ENCODE measurements at places on chromosomes 4 and X.

DNA sequence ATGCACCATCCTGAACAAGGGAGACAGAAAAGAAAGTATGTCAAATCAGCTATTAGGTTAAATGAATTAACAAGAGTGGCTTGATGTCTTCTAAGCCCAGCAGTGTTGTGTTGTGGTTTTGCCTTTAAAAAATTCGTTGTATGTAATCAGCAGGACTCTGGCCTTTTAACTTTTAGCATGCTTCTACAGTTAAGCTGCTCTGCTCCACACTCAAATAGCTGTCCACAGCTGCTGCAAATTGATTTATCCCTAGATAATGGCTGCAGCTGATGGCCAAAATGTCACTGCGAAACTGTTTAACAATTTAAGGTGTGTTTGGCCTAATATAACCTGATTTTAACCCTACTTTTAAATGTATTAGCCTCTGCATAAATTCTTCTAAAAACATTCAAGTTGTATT is 85.8 kb downstream of the CXXC4 start:
- DNase-seq, result no peak

GRCh38 chrX:16836371-16836770 is 33.8 kb downstream of the RBBP7 start:
- no peak for DNase-seq

DNA sequence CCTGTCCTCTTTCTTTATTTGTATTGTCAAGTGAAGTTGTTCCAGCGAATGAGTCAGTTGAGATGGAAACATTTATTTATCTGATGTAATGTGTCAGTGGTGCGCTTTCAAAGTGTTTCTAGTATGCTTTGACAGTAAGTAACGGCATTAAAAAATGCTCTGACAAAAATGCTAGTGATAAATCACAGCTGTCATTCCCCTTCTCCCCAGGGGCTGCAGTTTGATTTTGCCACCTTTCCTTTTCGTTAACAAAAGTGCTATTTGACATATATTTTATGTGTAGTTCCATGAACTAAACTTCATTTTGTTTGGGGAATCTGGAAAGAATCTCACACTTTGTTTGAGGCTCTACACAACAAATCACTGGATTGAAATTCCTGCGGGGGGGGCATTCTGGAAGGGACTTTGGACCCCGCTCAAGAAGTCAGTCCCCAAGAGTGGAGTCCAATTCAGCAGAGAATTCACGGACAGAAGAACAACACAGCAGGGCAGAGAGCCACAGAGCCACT is 7.6 kb upstream of the TBC1D19 start:
- no peak for DNase-seq

DNA sequence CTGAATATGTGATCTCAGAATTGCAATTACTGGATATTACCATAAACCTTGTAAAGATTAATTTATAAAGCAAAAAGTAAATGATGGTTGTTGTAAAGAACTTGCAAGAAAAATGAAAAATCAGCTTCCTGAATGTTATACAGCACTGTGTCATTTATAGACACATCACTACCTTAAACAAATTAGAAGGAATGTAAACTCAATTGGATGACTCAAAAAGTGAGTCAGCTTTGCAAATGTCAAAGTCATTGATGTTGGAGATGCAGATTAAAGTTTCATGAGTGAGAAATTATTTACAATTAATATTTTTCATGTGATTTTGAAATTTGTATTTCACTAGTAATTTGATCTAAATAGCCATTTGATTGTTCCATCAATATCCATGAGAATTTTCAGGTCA is 193.2 kb downstream of the RAPGEF2 start:
- DNase-seq, result no peak

DNA sequence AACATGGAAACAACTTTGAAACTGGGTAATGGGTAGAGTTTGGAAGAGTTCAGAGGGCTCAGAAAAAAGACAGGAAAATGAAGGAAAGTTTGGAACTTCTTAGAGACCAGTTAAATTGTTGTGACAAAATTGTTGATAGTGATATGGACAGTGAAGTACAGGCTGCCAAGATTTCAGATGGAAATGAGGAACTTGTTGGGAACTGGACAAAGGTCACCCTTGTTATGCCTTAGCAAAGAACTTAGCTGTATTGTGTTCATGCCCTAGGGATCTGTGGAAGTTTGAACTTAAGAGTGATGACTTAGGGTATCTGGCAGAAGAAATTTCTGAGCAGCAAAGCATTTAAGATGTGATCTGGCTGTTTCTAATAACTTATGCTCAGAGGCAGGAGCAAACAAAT is 5.1 kb upstream of the ARL13A start:
- no peak for DNase-seq

- DNase-seq, result no peak
Measured at GRCh38 chrX:35890699-35891098, 28.8 kb upstream of the CFAP47 start.

DNA sequence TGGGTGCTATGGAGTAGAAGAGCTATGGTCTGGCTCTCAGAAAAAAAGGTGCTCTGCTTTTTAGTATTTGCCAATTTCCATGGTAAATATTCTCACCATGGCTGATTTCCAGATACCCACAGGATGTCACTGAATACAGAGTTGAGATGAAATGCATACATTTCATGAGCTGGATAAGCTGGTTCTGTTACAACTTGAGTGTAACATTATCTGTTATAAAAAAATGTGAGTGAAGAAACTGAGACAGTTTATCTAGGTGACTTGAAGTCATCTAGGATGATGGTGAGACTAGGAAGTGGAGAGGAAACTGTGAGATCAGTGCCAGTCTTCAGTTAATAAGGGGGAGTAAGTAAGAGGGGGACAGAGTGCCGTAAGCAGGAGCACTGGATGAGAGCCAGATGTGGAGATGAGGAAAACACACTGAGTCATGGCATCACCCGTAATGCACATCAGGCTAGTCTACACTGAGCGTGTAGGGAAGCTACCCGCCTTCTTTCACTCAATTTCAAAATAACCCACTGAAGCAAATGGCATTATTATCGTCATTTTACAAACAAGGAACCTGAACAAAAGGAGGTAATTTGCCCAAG is 5.0 kb downstream of the HPSE start:
- no peak for DNase-seq

DNA sequence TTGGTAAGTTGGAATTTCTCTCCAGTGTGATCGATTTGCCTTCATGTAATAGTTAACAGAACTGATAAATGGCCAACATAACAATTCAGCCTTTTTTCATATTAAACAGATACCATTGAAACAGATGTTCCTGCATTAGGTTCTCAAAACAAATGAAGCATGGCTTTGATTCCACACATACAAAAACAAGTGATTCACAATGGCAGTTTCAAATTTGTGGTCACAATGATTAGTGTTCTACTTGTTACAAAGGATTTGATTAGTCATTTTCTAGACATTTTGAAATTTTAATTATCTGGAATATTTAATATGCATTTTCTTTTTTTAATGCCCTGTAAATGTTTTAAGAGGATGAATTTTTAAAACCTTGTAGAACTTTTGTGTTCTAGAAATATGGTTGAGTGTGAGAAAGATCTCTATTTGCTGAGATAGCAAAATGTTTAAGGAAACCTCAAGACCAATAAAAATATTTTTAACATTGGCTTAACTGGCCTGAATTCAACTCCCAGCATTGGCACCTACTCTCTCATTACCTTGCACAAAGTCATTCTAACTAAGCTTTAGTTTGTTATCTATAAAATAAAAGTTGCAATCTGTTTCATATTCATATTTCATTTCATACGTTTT is 18.9 kb upstream of the GLRA3 start:
- no peak for DNase-seq

DNA sequence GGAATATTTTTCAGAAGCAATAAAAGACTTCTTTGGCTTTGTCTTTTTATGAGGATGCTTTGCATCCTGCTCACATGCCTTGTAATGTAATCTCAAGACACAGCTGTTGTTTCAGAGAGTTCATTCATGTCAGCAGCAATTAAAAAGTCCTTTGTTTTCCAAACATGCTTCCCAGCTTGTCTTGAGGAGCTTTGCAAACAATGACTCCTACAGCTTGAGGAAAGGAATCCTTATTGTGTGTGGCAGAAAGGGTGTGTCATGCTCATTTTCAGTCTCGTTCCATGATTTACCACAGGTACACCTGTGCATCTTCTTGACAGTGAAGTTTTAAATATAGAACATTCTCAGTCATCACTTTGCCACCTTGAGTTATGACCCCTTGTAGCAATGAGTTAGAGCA is 139.2 kb upstream of the AADAT start:
- DNase-seq, result no peak

GRCh38 chr4:7842384-7843279 is 97.0 kb downstream of the AFAP1 start:
- DNase-seq, result no peak

DNA sequence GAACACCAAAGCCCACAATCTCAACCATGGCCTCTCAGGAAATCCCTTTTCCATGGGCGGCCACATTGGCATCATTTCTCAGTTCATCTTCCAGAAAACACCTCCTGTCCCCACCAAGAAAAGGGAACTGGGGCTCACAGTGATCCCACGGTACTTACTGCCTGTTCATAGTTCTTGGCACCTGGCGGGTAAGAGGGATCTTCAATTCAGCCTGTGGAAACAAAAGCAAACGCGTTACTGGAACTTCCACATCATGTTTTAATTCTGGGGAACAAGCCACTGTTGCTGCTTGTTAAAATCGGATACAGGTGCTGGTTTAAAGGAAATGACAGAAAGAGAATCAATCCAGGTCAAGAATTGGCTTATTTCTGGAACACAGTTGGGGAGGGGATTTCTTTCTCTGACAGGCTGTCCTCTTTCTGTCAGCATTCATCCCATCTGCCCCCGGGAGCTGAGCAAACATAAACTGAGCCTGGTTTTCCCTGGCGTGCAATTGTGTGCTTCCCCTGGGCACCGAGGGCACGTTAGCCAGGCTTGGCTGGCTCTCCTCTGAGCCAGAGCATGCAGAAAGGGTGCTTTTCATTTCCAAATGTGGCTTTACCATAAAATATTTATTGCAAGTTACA is 16.8 kb downstream of the CLNK start:
- DNase-seq, result no peak

DNA sequence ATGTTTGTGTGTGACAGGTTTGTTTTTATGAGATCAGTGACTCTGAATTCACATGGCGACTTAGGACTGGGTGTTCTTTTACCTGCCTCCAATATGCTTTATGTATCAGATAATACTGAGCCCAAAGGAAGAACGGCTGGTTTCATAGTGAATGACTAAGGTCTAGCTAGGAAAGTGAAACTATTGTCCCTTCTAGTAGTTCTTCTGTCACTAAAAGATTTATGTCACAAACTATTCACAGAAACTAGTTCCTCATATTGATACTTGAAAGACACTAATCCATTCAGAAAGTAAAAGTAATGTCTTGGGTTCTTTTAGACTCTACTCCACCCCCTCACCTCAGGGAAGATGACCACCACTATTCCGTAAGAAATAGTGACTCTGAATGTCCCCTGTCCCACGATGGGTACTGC is 81.7 kb downstream of the EGF start:
- no peak for DNase-seq

GRCh38 chrX:16665089-16665488 is 15.1 kb downstream of the S100G start:
- DNase-seq, result no peak

GRCh38 chr4:42549896-42550295 is 107.0 kb downstream of the ATP8A1 start:
- no peak for DNase-seq

DNA sequence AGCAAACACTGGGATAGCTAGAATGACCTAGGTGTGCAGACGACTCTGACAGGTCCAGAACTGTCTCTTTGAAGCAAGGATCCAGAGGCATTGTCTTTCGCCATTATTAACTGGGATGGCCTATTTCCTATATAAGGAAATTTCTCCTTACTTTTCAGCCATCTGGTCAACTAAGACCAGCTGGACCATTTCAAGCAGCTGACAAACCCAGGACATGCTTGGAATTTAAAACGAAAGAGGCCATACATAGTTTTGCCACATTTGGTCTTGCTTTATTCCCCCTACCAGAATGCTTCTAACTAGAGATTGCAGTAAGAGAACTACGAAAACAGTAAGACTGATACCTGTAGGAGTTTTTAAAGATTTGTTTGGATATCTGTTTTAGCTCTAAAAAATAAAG is 87.0 kb downstream of the GLRA2 start:
- DNase-seq, result no peak

DNA sequence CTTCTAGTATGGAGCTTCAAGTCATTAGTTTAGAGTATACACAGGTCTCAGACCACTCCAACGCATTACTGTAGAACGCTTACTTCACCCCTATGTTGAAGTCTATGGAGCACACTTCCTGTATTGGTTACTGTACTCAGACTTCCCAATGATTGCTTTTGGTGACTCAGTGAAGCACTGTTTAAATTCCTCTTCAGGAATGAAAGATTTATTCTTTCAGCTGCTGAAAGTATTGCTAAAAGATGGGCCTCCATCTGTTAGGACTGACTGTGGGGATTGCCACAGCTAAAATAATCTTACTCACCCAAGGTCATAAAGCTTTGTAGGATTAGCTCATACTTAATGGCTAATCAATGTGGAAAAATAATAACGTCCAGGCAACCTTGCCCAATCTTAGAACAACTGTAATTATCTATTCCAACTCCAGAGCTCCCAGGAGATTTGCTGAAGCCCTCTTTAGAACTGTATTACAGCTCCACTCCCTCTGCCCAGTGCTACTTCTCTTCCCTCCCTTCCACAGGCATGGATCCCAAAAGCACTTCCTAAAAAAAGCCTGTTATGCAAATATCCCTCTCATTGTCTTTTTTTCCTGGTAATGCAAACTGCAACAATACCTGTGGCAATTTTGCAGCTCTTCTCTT is 281.9 kb upstream of the HS3ST1 start:
- no peak for DNase-seq

GRCh38 chrX:40684092-40684491 is 36.7 kb upstream of the CXorf38 start:
- no peak for DNase-seq

DNA sequence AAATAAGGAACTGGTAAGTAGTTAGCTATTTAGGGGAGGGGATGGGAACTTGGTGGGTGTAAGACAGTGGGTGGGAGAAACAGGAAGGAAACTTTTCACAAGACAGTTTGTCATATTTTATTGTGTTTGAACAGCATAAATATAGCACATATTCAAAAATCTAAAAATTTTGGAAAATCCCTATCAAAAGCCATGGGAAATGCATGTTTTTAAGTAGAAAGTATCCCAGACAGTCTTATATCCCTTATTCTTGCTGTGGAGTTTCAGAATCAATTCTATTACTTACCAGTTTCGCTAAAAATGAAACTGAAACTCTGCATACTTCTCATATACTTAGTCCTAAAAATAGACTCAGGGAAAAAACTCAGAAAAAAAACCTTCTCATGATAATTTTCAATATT is 22.3 kb upstream of the RASGEF1B start:
- DNase-seq, result no peak

GRCh38 chr4:24363751-24364150 is 220.6 kb downstream of the DHX15 start:
- DNase-seq, result no peak

DNA sequence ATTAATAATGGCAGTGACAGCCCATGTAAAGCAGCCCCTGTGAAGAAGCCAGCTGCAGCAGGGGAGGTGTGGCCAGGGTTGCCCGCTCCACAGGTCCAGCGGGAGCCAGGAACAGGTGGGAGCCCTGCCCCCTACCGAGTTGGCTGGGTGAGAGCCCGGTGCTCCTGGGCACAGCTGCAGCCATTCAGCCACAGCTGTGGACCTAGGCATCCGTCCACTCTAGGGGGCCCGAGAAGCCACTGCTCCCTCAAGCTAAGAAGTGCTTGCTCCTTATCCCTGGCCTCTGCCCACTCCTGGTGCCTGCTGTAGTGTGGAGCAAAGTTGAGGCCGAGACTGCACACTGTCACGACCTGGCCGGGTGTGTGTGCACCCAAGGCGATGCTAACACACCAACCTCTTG is 1469.0 kb downstream of the PCDH7 start:
- no peak for DNase-seq

GRCh38 chrX:115324194-115324593 is 34.7 kb downstream of the LUZP4 start:
- no peak for DNase-seq
